ENCODE measurements at places on chromosomes 2 and 18. TPM values are rescaled to one million over a fixed set of nuclear protein-coding genes. Genes with fewer than 3 reads are reported as not detected.
A peak's percentile ranks its signal among the peaks of the same experiment; 100 is the strongest.

- DNase-seq: no peak
These were observed 7.6 kb downstream of the APCDD1 start for GRCh38 chr18:10461989-10462388.

- peak; percentile 71 for DNase-seq
These were observed 19.1 kb upstream of the ARHGAP25 start for GRCh38 chr2:68715353-68716041.

DNA sequence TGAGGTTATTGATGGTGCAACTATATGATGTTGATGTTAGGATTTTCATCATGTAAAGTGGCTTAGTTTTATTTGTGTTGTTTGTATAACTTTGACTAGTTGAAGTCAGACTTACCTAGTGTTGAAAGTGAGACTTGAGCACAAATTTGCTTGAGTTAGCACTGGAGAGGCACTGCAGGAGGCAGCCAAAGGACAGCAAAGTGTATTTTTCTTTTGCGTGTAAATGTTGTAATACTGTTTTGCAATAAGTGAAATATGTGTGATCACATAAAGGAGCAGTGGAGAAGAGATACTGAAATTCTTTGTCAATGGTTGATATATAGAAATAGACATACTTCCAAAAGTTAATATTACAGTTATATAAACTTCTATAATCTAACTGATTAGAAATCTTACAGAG lies 332.0 kb upstream of the RAB12 start:
- no peak for DNase-seq

The RRM2 gene
- total RNA-seq: 1.6 TPM

The BMP10 gene
- total RNA-seq: not detected
